ENCODE measurements at places on chromosomes 1 and 21. TPM values are rescaled to one million over a fixed set of nuclear protein-coding genes. Genes with fewer than 3 reads are reported as not detected.

DNA sequence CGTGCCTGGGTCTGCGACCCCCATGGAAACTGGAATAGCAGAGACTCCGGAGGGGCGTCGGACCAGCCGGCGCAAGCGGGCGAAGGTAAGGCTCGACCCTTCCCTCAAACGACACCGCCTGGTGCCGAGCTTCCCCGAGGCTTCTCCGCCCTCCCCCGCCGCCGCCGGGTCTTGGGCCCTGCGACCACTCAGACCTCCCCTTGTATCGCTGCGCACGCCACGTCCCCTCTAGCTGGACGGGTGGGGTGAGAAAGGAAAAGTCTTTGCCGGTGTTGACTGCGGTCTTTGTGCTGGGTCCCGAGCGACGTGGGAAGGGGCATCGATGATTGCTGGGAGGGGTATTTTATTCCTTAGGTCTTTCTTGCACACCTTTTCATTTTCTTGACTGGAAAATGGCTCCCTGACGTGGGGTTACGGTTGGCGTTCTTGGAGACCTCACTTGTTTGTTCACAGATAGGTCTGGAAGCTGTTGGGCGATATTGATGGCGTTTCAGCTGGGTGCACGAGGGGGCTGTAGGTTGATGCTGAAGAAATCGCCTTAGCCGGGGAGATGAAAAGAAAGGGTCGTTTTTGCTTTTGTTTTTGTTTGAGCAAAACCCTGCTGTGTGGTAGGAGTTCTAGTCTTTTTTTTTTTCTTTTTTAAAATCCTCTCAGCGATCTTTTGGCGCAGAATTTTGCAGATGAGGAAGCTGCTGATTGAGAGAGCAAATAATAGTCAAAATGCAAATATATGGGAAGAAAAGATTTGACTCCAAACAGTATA, 776 bp downstream of the KDM1A start:
- H3K4me3 ChIP-seq, result peak overlapping the region; percentile 96
- H3K36me3 ChIP-seq, result peaks cover 13% of the 10 kb centered on the region
- peak overlapping the region; percentile 91 for H3K27ac ChIP-seq
- H3K4me1 ChIP-seq, result peaks cover 43% of the 10 kb centered on the region

GRCh38 chr1:208216062-208216461, 28.1 kb downstream of the PLXNA2 start:
- no peaks in the 10 kb centered on the region for H3K4me1 ChIP-seq
- H3K27ac ChIP-seq, result no peak overlapping the region
- no peaks in the 10 kb centered on the region for H3K36me3 ChIP-seq
- peaks cover 14% of the 10 kb centered on the region for H3K27me3 ChIP-seq
- no peak overlapping the region for H3K4me3 ChIP-seq

GRCh38 chr1:204878621-204879234, 8.1 kb downstream of the NFASC start:
- peaks cover 8% of the 10 kb centered on the region for H3K27me3 ChIP-seq
- no peaks in the 10 kb centered on the region for H3K4me1 ChIP-seq
- no peaks in the 10 kb centered on the region for H3K36me3 ChIP-seq
- no peak for DNase-seq
- H3K4me3 ChIP-seq, result no peak overlapping the region

- H3K27ac ChIP-seq, result peak overlapping the region; percentile 69
- peak; percentile 30 for DNase-seq
- H3K4me3 ChIP-seq, result peak overlapping the region; percentile 97
- H3K36me3 ChIP-seq, result peaks cover 8% of the 10 kb centered on the region
Measured at GRCh38 chr1:12620488-12620865, 2.5 kb upstream of the DHRS3 start.

- H3K27me3 ChIP-seq, result no peaks in the 10 kb centered on the region
- no peak for DNase-seq
- H3K4me3 ChIP-seq, result no peak overlapping the region
- H3K27ac ChIP-seq, result no peak overlapping the region
Measured at GRCh38 chr21:42459546-42460215, 36.3 kb downstream of the RSPH1 start.

DNA sequence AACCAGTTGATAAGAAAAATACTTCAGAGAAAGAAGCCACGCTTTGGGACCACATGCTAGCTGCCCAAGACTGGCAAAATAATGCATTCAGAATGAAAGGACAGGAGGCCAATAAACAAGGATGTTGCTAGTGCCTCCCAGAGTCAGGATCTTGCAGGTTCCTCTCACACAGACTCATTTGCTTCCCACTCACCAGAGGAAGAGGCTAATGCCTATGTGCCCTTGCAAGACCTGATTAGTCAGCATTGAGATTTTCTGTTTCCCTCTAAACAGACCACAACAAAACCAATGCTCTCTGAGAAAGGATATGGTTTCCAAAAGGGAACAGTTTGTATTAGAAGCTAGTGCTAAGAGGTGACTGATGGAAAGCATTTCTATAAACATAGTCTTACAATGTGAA, 85.7 kb downstream of the NRDC start:
- H3K4me3 ChIP-seq, result no peak overlapping the region
- peak overlapping the region; percentile 46 for H3K27ac ChIP-seq
- no peak for DNase-seq
- H3K4me1 ChIP-seq, result peaks cover 24% of the 10 kb centered on the region

GRCh38 chr1:2472109-2472508, 4.0 kb upstream of the PLCH2 start:
- no peaks in the 10 kb centered on the region for H3K4me1 ChIP-seq
- no peak overlapping the region for H3K4me3 ChIP-seq
- no peaks in the 10 kb centered on the region for H3K36me3 ChIP-seq
- H3K27ac ChIP-seq, result no peak overlapping the region
- H3K27me3 ChIP-seq, result peaks cover 4% of the 10 kb centered on the region

GRCh38 chr21:45347712-45348499, 57.1 kb upstream of the COL18A1 start:
- H3K36me3 ChIP-seq, result no peaks in the 10 kb centered on the region
- no peak overlapping the region for H3K4me3 ChIP-seq
- DNase-seq, result no peak
- H3K4me1 ChIP-seq, result no peaks in the 10 kb centered on the region
- H3K27ac ChIP-seq, result no peak overlapping the region
- H3K27me3 ChIP-seq, result no peaks in the 10 kb centered on the region

DNA sequence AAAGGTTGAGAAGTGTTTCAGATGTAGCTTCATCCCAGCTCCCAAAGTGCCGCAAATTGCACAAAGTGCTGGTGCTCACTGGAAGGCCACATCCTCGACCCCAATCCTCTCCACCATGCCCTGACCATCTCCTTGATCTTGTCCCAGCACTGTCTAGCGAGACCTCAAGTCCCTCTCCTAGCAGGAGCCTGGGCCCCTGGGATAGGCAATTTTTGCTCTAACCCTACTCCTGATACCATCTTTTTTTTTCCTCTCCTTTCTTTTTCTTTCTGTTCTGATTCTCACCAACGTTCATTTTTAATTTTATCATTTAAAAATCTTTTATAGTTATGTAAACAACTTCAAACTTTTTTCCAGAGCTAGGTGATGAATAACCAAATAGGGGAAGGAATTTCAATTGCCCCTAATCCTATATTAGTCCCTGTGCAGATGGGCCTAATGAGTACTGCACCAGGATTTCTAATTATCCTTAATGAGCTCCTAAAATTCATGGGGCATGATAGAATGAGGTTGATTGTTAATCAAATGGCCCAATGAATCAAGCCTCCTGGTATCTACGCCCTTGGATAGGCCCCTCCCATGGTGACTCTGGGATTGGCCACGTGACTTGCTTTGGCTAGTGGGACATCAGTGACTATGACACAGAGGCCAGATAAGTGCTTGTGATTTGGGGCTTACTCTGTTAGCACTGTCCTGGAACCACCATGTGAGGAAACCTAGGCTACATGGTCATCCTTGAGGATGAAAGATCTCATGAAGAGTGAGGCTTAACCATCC, 41.5 kb upstream of the TENT5B start:
- no peaks in the 10 kb centered on the region for H3K4me1 ChIP-seq
- no peak overlapping the region for H3K4me3 ChIP-seq
- peaks cover 4% of the 10 kb centered on the region for H3K27me3 ChIP-seq
- no peaks in the 10 kb centered on the region for H3K36me3 ChIP-seq
- no peak overlapping the region for H3K27ac ChIP-seq

DNA sequence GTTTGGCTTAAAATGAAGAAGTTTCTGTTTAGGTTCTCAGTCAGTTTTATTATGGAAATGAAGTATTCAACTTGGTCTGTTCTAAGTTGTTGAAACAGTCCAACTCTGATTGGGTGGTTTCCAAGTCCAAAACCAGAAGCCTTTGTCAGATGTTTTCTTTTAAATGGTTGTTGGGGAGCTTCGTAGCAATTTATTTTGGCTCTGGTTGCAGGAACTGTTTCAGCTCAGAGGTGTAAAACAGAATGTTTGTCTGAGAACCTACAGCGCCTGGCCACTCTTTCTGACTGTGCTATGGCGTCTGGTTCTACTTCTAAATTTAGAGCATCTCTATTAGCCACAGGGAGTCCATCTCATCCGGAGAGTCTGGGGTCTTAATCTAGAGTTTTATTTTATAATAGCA, 582.6 kb upstream of the TMPRSS15 start:
- no peak overlapping the region for H3K4me3 ChIP-seq
- H3K27ac ChIP-seq, result no peak overlapping the region
- DNase-seq, result no peak
- no peaks in the 10 kb centered on the region for H3K36me3 ChIP-seq
- H3K27me3 ChIP-seq, result no peaks in the 10 kb centered on the region

DNA sequence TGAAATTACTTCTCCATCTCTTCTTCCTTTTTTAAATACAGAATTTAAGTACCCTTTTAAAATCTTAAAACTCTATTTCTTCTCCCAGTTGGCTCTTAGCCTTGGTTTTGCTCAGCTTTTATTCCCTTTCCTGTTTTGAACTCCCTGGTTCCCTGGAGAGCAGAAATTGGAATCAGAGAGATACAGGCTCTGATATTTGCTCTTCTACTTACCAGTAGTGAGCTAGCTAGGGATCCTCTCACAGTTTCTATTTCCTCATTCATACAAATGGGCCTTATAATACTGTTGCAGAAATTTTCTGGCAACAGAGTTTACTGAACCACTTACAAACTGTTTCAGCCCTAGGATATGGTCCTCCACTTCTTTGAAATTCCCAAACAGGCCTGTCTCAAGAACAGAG, 606.3 kb downstream of the NUF2 start:
- H3K27ac ChIP-seq, result no peak overlapping the region
- H3K36me3 ChIP-seq, result no peaks in the 10 kb centered on the region
- H3K4me3 ChIP-seq, result no peak overlapping the region
- no peaks in the 10 kb centered on the region for H3K4me1 ChIP-seq

DNA sequence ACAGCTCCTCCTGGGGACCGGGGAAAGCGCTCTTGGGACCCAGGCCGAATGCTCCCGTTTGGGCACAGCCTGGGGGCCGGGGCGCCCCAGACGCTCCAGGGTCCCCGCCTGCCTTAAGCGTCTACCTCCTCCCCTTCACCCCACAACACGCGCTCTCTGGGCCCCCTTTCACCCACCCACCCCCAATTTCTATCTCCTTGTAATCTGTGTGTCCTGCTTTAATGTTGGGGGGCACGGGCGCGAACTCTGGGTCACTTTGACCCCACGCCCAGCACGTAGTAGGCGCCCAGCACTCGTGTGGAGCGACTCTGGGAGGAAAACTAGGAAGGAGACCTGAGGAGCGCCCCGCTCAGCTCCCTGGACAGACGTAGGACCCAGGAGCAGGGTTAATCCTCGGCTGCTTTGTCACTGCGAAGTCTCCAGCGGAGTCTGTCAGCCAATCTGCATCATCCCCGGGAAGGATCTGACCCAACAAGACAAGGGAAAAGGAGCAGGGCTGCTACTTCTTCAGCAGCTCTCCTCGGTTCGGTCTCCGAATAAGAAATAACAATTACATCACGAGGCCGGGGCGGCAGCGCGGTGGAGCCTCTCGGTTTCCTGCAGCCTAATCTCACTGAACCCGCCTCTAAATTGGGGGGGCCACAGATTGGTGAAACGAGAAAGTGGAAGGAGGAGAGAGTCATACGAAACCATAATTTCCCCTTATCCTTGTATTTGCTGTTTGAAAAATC, 757 bp upstream of the NRIP1 start:
- peak overlapping the region; percentile 93 for H3K4me3 ChIP-seq
- H3K36me3 ChIP-seq, result no peaks in the 10 kb centered on the region
- DNase-seq, result peak; percentile 68
- peaks cover 31% of the 10 kb centered on the region for H3K27me3 ChIP-seq

DNA sequence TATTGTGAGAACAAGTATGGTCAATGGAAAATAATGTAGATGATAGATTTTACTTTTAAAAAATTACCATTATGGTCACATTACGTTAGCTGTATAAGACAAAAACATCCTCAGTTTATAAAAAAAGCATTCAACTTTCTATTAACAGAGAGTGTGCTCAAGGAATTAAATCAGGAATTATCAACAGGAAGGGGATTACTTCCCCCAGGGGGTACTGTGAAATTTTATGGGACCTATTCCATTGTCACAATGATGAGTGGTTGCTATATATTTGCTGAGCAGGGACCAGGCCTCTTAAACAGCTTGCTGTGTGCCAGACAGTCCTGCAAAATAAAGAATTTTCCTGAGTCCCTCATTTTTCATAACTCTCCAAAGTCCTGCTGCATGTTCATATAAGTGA, 21.2 kb downstream of the JAM2 start:
- no peak for DNase-seq
- peaks cover 8% of the 10 kb centered on the region for H3K27me3 ChIP-seq
- H3K36me3 ChIP-seq, result no peaks in the 10 kb centered on the region

DNA sequence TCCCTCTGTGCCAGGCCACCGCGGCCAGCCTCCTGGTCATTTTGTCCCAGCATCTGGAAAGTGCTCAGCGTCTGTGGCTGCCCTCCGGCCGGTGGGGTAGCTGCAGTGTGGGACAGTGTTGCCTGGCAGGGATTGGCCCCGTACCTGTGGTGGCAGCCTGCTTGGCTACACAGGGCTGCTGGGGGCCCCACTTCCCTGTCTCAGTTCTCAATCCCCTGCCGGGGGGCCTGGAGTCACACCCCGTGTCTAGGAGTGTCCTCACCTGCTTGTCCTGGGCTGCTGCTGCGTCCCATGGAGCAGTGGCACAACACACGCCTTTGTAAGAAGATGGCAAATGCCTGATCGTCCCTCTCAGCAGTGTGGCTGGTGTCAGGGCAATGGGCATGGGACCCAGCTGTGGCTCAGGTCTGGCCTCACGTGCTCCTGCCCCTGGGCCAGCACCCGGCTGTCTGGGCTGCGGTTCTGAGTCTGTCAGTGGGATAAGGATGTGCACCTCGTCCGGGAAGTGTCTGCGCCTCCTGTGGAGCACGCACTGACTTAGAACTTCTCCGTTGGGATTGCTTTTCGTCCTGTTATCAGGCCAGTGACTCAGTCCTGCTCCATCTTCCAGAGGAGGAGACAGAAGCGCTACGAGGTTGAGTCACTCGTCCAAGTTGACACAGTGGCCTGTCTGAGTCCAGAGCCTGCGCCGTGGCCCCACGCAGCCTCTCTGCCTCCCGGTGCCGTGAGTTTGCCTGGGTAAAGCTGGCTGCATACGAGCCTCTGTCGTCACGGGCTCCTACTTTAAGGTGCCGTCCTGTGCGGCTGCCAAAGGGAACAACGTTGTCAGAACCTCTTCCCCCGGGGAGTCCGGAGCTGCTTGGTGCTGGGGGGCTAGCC, 41.0 kb downstream of the CRYAA start:
- no peaks in the 10 kb centered on the region for H3K4me1 ChIP-seq
- no peak overlapping the region for H3K27ac ChIP-seq
- peaks cover 3% of the 10 kb centered on the region for H3K27me3 ChIP-seq
- no peak for DNase-seq
- no peak overlapping the region for H3K4me3 ChIP-seq
- H3K36me3 ChIP-seq, result no peaks in the 10 kb centered on the region

The TAS1R1 gene
- not detected for total RNA-seq

The AMY1A gene
- total RNA-seq, result not detected

The KCNQ4 gene
- total RNA-seq, result 0.88 TPM

The FCRL1 gene
- total RNA-seq, result not detected

The MRPS14 gene
- total RNA-seq, result 29.9 TPM

The NBPF9 gene
- 22.0 TPM for total RNA-seq

The ALG14 gene
- 2.4 TPM for total RNA-seq

The SLC22A15 gene
- total RNA-seq, result 0.23 TPM

The AXDND1 gene
- not detected for total RNA-seq

The GPR52 gene
- total RNA-seq, result 3.1 TPM

The CD84 gene
- 16.3 TPM for total RNA-seq
